ENCODE measurements at places on chromosomes 13 and 19.

DNA sequence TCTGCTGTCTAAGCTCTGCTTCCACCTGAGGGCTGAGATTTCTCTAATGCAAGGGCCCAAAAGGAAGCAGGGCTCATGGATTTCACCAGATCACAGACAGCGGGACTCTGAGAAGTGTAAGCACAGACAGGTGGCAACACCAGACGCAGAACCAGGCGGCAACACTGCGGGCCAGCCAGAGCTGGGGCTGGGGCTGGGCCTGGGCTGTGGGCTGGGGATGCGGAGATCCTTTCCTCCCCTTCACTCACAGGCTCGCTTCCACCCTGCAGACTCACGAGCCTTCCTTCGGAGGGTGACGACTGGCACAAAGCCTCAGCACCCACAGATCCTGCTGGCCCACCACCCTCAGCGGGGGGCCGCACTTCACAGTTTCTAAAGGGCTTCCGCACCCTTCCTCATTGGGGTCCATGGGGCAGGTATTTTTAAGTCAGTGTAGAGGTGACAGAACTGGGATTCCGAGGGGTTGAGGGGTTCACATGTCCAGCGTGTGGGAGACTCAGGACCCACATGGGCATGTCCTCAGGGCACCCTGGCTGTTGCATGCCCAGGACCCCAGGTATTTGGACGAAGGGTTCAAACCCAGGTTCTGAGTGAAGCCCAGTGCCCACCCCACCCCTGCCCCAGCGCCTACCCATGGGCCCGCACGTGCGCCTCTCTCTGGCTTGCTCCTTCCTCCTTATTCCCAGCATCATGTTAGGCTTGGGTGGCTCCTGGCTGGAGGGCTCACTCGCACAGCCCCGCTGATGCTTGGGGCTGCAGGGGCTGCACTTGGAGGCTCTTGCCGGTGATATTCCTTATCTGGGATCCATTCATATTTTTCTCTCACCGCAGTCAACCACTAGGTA, 137.3 kb upstream of the GPR12 start:
- DNase-seq = no peak

- DNase-seq = no peak
These were observed 31.8 kb downstream of the PIP5K1C start for GRCh38 chr19:3668331-3669081.

DNA sequence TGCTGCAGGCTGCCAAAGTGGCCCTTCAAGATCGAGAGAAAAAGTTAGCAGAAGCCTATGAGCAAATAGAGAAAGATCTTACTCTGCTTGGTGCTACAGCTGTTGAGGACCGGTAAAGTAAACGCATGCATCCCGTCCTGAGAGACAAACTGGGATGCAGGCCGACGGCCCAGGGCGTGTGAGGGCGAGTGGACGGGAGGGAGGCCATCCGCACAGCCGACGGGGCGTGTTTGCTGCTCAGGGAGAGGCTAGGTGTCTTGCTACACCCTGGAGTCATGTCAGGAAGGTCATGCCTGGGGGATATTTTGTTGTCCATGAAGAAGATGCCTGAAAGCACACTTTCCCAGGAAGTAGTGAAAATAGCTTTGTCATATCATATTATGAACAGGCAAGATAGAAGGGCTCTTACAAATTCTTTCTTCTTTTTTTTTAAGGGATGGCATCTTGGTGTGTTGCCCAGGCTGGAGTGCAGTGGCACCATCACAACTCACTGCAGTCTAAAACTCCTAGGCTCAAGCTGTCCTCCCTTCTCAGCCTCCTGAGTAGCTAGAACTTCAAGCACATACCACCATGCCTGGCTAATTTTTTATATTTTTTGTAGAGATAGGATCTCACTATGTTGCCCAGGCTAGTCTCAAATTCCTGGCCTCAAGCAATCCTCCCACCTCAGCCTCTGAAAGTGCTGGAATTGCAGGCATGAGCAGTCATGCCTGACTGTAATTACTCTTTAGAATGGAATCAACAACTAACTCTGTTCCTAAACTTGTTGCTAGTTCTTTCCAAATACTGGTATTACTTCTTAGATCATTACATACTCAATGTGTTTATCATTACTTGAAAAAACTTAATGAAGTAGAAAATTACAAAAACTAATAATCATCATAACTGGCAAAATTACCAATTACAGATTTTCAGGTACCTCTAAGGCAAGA, 117.6 kb upstream of the MCF2L start:
- no peak for DNase-seq

GRCh38 chr19:57280962-57281400, 696 bp downstream of the ZNF460 start:
- no peak for DNase-seq

All from hypothalamus (tissue), 51 donors.